ENCODE measurements at places on chromosomes 16 and 17.
A peak's percentile ranks its signal among the peaks of the same experiment; 100 is the strongest.

DNA sequence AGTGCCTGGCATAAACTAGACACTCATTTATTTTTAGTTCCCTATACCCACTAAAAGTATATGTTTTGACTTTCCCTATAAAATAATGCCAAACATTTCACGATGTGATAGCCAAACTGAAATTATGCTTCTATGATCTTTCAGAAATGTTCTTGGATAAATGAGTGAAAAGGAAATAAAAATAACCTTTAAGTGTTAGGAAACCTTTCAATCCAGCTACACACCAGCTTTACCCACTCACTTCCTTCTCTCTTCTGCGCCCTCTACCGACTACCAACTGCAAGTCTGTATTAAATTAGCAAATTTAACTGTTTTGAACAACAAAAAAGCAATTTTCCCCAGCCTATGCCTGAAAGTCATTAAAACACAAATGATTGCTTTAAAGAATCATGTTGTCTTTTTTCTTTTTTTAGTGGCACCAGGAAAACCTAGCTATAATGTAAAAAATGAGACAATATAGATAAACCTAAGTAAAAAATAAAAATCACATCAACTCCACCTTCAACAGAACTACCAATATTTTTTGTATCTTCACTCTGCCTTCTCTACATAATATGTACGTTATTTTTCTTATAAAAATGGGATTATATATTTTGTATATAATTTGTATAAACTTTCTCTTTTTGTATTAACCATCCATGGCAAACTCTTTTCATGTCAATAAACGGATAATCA, 13.2 kb upstream of the TMEM100 start:
- DNase-seq: peak; percentile 26

- no peak for DNase-seq
These were observed 8.4 kb upstream of the EXOC7 start for GRCh38 chr17:76111956-76112355.

DNA sequence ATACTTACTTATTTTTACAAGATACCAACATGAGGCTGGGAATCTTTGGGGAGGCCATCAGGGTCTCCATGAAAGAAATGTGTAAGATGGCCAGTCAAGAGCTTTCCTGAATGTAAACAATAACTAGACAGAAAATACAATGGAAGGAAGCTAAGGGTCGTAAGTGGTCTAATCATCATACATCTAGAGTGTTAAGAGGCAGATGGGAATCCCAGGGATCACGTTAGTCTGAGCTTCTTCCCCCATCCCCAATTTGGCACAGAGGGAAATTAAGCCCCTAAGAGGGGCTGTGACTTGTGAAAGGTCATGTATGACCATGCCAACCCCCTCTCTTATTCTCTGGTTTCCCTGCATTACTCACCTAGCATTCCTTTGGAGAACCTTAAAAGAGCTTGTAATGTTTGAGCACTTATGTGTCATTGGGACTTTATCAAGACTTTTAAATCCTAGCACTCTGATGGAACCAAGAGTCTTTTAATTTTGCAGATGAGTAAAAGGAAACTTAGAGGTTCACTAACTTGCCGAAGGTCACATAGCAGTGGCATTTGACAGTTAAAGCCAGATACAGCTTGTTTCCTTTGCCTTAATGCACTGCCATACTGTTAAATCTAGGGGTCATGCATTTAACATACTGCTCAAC, 46.1 kb downstream of the DCUN1D3 start:
- no peak for DNase-seq

DNA sequence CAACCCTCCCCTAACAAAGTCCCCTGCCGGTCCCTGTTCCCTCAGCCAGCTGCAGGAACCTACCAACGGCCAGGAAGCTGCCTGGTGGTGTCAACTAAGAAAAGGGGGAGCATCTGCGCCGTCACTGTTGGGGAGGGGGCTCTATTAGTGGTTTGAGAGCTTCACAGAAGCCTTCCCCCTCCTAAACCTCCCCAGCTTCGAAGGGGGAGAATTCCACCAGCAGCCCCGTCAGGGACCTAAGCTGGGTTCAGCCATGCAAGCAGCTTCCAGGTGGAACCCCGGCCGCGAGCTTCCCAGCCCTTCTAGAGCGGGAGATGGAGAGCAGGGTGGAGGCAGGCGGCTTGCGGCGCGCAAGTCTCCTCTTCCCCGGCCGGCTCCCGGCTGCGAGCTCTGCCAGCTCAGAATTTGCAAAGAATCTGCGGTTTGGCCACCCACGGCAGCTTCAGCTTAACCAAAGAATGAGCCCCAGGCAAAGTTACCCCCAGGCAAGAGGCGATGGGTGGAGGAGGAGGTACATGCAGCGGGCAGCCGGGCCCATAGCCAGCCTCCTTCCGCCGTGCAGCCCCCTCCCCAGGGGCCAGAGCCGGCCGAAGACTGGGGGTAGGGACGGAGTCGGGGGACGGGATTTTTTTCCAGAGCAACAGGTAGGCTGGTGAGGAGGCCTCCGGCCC, 33.7 kb downstream of the DDX19A start:
- no peak for DNase-seq

- peak; percentile 51 for DNase-seq
These were observed 2.0 kb downstream of the FASN start for GRCh38 chr17:82095777-82096708.

DNA sequence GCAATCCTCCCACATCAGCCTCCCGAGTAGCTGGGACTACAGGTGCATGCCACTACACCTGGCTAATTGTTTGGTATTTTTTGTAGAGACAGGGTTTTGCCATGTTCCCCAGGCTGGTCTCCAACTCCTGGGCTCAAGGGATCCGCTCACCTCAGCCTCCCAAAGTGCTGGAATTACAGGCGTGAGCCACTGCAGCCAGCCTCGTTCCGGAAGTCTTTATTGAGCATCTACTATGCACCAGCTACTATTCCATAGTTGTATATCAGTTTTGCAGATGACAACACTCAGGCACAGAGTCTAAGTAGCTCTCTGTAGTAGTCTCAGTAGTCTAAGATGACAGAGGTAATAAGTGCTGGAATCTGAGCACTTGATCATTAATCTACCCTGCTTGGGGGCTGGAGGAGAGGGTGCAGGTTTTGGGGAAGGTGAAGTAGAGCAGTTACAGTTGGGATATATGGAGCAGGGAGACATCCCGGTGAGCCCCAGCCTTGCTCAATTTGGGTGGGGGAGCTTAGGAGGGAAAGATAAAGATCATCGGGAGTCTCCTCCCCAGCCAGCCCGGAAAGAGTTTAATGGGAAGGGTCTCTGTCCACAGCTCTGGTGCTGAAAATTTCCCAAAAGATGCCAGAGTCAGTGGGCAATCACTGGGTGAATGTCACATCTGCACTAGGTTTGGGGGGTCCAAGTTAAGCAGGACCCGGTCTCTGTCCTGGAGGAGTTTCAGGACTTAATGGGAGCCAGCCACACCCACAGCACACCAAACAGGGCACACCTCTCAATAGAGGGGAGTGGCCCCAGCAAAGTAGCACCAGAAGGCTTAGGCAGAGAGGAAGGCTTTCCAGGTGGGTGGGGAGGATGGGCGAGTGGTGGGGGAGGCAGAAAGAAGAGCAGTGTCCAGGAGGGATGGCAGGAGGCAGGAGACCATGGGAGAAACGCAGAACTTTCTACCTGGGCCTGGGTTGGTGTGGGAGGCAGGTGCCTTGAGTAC, 1.7 kb downstream of the OTOP3 start:
- DNase-seq: no peak
